ENCODE measurements at places on chromosomes 5 and 9. TPM values are rescaled to one million over a fixed set of nuclear protein-coding genes. Genes with fewer than 3 reads are reported as not detected.

GNA14 gene
- 20.0 TPM for total RNA-seq

PFN3 gene
- total RNA-seq, result not detected

AIF1L gene
- total RNA-seq, result 43.0 TPM

KCNMB1 gene
- total RNA-seq, result 0.22 TPM

BTNL8 gene
- total RNA-seq, result 1.5 TPM

TOPORS gene
- total RNA-seq, result 23.7 TPM

KIF4B gene
- not detected for total RNA-seq

ZCCHC7 gene
- 28.6 TPM for total RNA-seq

FBLL1 gene
- not detected for total RNA-seq

TAF11L12 gene
- total RNA-seq, result not detected

SPAG8 gene
- total RNA-seq, result 4.8 TPM

PCDHA3 gene
- 1.2 TPM for total RNA-seq

CRHBP gene
- total RNA-seq, result 5.1 TPM

STK10 gene
- total RNA-seq, result 9.7 TPM

OR1K1 gene
- not detected for total RNA-seq

SLC22A4 gene
- 0.54 TPM for total RNA-seq

FYB1 gene
- total RNA-seq, result 2.4 TPM

LARP1 gene
- total RNA-seq, result 192 TPM

ZNF462 gene
- total RNA-seq, result 33.3 TPM

LCN9 gene
- not detected for total RNA-seq

FOXD4L6 gene
- total RNA-seq, result not detected

CA9 gene
- not detected for total RNA-seq

ALDOB gene
- not detected for total RNA-seq

LCN2 gene
- 0.45 TPM for total RNA-seq

C5orf52 gene
- not detected for total RNA-seq

TSC1 gene
- 52.7 TPM for total RNA-seq

SLC6A18 gene
- not detected for total RNA-seq

OBP2B gene
- total RNA-seq, result not detected

MLANA gene
- total RNA-seq, result not detected

LCN12 gene
- total RNA-seq, result 85.0 TPM

Data from thyroid gland (tissue), 4 donors.